Transverse colon (tissue), 4 donors: ENCODE measurements at places on chromosomes 16 and 17.
A peak's percentile ranks its signal among the peaks of the same experiment; 100 is the strongest.

DNA sequence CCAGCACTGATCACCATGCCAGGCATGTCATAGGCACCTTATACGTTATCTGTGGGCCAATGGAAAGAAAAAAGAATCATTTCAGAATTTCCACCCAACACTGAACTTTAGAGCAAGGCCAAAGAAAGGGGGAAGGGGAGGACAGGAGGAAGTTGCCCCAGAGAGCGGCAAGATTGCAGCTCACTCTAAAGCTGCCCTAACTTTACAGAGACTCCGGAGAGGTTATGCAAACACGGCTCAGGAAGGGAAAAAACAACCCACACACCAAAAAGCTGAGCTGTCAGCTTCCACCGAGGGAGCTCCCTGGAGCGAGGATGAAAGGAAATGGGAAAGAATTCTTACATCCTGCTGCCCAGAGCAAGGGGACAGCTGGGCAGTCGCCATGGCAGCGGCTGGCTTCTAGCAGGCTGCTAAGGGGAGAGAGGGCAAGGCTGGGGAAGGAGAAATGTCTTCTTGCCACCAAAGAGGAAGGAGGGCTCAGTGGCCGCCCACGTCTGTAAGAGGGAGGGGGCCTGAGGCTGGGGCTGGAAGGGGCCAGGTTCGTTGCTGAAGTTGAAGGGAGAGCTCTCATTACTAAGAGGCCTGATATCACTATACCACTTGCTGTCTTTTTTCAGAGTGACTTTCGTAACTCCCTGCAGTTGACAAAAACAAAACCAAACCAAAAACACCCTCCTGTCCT lies 18.2 kb downstream of the COTL1 start:
- DNase-seq, result peak; percentile 50

DNA sequence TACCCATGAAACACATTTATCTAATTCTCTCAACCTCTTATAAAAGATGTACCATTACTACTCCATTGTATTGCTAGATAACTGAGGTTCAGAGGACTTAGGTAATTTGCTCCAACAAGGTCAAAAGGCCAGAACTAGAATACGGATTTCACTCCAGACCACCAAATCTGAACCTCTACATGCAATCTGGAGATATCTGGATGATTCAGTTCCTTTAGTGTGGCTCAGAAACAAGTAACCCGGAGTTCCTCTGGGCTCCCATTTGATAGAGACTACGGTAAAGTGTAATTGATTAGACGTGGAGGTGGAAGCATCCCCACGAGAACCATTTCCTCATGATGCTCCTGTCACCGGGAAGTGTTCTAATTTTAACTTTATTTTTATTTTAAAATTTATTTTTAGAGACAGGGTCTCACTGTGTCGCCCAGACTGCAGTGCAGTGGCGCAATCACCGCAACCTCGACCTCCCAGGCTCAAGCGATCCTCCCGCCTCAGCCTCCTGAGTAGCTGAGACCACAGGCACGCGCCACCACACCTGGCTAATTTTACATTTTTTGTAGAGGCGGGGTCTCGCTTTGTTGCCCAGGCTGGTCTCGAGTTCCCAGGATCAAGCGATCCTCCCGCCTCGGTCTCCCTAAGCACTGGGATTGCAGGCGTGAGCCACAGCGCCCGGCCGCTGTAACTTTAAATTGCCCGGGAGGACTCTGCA lies 608 bp upstream of the COX10 start:
- no peak for DNase-seq

DNA sequence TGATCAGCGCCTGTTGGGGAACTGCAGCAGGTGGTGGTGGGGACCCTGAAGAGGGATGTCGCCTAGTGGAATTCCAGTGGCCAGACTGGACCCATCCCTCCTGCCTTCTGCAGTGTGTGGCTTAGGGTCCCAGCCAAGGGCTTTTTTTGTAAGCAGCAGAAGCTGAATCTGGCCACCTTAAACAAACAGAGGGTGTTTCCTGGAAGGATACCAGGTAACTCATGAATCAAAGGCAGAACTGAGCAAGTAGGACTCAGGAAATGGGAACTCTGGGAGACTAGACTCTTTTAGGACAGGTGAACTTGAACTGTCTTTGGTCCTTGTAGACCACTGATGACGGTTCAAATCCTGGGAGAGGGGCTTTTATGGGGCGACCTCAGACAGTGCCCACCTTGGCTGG lies 124.0 kb downstream of the ABCC6 start:
- no peak for DNase-seq

GRCh38 chr16:11966173-11966572 lies 1.2 kb downstream of the TNFRSF17 start:
- no peak for DNase-seq

DNA sequence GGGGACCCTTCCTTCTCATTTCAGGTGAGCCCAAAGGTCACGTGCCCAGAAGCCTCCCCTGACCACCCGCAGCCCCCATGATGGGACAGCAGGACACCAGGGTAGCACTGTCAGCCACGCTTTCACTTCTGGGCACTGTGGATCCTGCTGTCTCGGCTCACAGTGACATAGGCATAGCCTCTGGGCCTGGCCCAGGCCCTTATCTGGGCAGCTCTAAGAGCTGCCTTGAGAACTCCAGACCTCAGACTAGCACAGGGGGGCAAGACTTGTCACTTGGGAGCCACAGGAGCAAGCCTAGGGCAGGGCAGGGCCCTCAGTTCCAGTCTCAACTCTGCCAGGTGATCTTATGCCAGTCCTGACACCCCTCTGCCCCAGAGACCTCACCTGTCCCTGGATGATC lies 4.7 kb downstream of the NATD1 start:
- DNase-seq, result no peak

DNA sequence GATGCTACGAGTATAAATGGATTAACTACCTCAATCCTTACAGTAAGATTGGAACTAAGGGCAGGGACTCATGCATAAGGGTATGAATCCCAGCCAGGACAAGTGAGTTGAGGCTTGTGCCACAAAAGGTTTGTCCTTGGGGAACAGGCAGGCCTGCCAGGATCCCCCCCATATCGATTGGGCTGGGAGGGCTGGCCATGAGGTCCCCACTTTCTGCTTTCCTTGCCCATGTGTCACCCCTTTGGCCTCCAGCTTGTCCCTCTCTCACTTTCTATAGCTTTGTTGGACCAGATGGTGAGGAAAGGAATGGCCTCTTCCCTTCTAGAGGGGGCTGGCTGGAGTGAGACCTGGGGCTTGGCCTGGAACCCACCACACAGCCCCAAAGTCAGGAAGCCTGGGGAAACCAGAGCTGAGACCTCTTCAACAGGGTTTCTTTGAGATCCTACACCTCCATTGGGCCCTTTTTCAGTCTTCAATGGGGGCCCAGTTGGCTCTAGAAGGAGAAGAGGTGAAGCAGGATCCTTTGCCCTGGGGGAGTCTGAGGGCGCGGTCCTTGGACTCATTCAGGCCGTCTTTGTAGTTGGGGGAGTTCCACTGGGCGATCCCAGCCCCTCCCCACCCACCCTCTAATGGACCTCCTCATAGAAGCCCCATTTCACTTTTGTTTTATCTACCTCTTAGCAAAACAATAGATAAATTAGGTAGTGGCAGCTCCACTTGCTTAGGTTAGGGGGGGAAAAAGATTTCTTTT lies 57.3 kb downstream of the IGF2BP1 start:
- DNase-seq, result no peak

DNA sequence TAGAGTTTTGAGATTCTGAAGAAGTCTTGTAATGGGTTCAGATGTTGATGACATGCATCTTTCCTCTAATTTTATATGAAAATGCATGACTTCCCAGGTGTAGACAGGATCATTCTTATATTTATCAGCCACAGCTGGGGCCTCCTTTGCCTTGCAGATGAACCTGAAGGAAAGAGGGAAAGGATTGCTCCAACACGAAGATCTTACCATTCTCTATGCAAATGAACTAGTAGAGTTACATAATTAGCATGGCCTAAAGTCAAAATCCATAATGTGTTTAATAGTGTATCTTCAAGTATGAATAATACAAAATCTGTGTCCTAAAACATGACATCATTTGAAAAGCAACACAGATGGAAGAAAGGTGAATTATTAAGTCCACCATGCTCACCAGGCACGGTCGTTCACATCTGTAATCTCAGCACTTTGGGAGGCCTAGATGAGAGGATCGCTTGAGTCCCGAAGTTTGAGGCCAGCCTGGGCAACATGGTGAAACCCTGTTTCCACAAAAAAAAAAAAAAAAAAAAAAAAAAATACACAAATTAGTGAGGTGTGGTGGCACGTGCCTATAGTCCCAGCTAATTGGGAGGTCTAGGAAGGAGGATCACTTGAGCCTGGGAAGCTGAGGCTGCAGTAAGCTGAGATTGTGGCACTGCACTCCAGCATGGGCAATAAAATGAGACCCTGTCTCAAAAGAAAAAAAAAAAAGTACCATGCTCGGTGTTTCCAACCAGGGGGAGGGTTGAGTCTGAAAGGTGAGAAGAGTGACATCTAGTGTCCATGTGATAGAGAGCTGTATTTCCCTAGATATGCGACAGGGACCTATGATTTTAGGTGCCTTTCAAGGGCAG lies 6.3 kb downstream of the VWA3A start:
- no peak for DNase-seq

GRCh38 chr17:32267690-32268205 lies 2.1 kb downstream of the RHBDL3 start:
- DNase-seq, result no peak

- DNase-seq, result no peak
Observed at GRCh38 chr17:37605081-37605480, 4.1 kb downstream of the SYNRG start.

- no peak for DNase-seq
Observed at GRCh38 chr17:17325228-17325627, 22.1 kb downstream of the NT5M start.

DNA sequence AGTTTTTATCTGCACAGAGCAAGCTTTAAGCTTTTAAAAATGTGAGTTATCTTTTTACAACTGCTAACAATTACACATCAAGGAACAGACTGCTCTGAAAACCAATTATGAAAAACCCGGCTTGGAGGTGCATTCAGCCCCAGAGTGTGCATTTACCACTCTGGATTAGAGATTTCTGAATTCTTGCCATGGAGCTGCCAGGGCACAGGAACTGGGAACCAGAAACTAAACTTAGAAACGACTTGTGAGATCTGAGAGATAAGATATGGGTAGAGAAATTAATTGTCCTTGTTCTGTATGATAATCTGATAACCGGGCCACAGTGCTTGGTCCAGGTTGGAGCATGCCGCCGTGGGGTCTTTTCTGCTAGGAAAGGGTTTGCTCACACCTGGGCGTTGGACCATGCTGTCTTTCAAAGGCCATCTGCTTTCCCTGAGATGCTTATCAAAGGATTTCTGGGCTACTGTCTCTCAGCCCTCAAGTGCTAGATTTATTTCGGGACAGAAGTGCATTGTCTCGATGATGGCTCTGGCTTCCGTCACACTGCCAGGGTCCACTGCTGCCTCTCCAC lies 210.0 kb downstream of the MAF start:
- DNase-seq, result no peak

DNA sequence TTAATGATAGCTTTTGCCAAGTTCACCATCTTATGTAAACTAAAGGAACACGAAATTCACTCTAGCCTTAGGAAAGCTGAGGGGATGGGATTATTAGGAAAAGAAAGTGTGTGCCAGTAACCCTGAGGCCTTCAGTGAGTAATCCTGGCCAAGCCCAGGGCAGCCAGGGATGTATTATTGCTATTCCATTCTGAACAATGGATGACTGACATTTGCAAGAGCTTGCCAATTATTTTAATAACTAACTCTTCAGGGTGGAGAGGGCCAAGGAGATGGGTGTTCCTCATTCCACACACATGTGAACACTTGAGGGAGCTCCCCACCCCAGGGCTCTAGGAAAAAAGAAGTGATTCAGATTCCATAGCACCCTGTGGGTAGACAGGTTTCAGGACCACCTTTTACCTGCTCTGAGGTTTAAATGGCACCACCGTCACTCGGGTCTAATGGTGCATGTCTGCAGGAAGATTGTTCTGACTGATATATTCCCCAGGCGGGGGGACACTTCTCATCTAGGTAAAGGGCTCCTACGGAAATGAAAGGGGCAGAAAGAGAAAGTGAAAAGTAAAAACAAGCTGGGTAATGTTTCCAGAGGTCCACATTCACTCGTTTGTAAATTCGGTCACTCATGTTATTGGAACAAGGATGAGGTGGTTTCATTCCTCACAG lies 41.5 kb downstream of the TK2 start:
- DNase-seq, result no peak

GRCh38 chr16:4501071-4501478 lies 24.9 kb downstream of the HMOX2 start:
- no peak for DNase-seq

GRCh38 chr16:84339766-84340165 lies 28.6 kb upstream of the ATP2C2 start:
- DNase-seq, result no peak

DNA sequence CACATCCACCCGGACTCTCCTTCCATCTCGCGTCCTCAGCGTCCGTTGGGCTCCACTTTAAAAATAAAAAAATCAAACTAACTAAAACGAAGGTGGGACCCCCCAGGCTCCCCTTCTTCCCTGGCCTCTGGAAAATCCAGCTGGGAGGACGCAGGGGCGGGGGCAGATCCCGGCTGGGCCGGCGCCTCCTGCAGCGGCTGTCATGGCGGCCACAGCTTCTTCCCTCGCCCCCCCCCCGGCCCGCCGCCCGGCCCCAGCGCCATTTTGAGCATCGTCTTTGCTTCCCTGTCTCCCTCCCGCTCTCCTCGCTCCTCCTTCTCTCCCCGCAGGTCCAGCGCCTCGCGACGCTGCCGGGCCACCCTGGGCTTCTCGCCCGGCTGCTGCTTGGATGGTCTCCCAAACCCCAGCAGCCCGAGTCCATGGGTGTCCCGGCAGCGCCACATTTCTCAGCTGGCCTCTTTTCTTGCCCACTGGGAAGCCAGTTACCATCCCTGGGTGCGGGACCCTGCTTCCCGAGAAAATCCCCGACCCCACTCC lies 3.3 kb downstream of the HOXB2 start:
- DNase-seq, result peak; percentile 47

DNA sequence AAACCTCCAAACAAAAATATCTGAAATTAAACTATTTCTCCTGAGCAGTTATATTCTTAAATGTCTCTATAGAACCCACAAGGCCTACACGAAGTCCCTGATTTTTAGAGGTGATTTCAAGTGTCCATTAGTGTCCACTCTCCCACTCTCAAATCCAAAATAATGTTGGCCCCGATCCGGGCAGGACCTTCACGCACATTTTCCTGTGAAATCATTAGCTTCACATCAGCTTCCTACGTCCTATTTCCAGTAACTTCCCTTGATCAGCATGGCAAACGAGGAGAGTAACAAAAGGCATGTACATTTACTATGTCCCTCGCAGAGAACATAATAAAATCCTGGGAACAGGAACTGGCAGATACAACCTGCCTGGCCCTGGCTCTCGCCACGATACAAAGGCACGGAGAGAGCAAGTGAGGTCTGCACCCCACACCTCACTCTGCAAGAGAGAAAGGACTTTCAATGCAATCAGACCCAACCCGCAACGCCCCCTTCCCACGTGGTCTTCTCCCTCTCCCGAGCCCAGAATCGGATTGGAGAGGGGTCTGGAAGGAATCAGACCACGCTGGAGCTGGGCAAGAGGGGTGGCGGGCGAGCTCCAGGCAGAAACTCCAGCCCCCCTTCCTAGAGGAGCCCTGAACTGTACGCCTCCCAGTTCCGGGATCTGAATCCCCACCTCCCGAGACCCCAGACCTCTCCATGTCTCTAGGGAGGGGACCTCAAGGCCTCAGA lies 17.5 kb upstream of the C17orf78 start:
- DNase-seq, result peak; percentile 57
